Foreskin keratinocyte (primary cell): ENCODE measurements at places on chromosomes 12 and 14. TPM values are rescaled to one million over a fixed set of nuclear protein-coding genes. Genes with fewer than 3 reads are reported as not detected.

Gene C12orf54
- 4.3 and 5.7 TPM in 2 replicates for total RNA-seq

Gene KRT77
- total RNA-seq = 0.03 TPM in 1 of 2 replicates, not detected in the other

Gene SDSL
- 1.2 and 3.4 TPM in 2 replicates for total RNA-seq

Gene CRACR2A
- total RNA-seq = 1.4 and 2.2 TPM in 2 replicates

Gene MEG3
- 5.3 and 7.8 TPM in 2 replicates for total RNA-seq

Gene BTBD7
- 31.5 and 36.4 TPM in 2 replicates for total RNA-seq

Gene SPX
- total RNA-seq = 0.18 and 0.31 TPM in 2 replicates

Gene NR1H4
- not detected in 2 replicates for total RNA-seq

Gene NGB
- total RNA-seq = not detected in 2 replicates

DNA sequence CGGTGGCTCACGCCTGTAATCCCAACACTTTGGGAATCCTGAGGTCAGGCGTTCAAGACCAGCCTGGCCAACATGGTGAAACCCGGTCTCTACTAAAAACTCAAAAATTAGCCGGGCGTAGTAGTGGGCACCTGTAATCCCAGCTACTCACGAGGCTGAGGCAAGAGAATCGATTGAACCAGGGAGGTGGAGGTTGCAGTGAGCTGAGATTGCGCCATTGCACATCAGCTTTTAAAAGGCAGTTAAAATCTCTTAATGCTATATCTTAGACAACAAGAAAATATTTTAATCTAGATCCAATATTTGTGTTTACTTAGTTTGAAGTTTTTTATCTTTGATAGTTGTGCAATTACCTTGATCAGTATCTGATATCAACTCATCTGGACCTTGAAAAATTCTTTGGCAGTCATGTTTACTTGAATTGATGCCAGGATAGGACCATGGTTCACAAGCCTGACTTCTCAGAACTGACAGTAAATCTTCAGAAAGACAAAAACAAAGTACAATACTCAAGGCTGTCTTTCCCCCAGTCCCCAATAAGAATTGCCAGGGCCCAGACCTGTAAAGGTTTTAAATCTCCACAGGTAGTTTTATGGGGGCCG is 135.0 kb upstream of the AEBP2 start:
- no peak for DNase-seq

DNA sequence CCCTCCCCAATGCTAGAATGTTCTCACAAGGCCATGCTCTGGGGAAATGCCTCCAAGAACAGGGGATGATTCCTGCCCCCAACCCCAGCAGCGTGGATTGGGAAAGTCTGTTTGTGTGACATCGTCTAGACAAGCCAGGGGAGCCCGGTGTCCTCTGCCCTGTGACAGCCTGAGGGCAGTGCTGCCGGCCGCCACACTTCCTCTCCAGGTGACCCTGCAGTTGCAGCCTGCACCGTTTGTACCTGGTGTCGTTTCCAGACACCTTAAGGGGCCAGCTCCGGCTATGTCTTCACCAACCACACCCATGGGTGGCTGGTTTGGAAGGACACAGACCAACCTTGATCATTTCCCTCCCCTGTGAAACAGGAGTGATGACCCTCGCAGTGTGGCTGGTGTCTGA is 372.6 kb downstream of the BCL11B start:
- DNase-seq = no peak

- DNase-seq = no peak
These were observed 8.1 kb upstream of the ATL1 start for GRCh38 chr14:50551877-50552276.

GRCh38 chr12:33044447-33044846 is 147.9 kb upstream of the PKP2 start:
- DNase-seq = peak; percentile 23

DNA sequence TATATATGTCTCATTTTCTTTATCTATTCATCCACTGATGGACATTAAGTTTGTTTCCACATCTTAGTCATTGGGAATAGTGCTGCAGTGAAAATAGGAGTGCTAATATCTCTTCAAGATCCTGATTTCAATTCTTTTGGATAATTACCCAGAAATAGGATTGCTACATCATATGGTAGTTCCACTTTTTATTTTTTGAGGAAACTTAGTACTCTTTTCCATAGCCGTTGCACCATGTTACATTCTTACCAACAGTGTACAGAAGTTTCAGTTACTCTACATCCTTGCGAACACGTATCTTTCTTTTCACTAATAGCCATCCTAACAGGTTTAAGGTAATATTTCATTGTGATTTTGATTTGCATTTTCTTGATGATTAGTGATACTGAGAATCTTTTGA is 29.8 kb downstream of the TESPA1 start:
- no peak for DNase-seq

- DNase-seq = peak; percentile 21
These were observed 26.8 kb upstream of the BDKRB2 start for GRCh38 chr14:96177766-96178375.

DNA sequence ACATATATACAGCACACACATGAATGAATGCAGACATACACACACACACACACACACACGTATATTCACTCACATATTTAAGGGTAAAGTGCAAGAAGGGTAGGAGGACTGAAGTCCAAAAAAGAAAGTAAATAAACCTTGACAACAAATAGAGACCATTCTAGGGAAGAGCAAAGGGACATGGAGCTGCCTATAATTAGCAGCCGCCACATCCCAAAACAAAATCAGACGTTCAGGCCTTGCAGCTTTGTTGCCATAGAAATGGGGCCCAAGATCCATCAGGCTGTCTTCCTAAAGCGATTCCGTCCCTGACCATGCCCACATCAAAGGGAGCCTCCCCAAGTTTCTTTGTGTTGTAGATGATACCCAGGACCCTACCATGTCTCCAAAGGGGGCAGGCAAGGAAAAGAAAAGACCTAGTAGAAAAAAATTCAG is 703.5 kb upstream of the TBX3 start:
- no peak for DNase-seq

DNA sequence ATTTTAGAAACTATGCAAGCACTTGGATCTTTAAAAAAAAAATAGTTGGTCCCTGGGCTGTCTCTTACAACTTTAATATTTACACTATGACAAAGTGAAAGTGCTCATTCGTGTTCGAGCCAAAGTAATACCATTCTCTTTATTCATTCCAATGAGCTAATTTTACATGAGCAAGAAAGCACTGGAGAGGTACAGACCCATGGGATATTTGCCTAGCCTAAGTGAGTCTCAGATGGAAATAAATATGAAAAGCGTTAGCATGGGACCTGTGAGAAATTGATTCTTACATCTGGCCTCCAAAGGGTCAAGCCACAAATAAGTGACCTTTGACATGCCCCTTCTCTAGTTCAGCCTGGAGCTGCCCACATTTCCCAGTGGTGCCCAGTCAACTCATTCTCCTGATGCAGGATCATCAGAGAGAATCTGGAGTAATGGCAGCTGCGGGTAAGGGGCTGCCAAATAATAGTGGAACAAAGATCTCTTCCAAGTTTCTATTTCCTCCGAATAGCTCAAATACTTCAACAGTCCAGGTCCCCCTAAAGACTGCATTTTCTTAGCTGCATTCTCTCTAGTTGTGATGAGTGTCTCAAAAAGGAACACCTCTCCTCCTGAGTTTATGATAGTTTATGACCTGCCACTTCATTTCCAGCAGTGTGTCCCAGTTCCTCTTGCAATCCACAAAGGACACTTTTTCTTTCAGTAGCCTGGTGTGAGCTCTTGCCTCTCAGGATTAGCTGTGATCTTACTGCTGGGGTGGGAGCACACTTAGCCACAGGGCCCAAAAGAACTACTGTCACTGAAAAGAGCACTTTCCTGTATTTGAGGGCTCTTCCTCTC is 208.2 kb downstream of the DAD1 start:
- DNase-seq = no peak

- no peak for DNase-seq
These were observed 1.5 kb downstream of the NPFF start for GRCh38 chr12:53505555-53506449.

DNA sequence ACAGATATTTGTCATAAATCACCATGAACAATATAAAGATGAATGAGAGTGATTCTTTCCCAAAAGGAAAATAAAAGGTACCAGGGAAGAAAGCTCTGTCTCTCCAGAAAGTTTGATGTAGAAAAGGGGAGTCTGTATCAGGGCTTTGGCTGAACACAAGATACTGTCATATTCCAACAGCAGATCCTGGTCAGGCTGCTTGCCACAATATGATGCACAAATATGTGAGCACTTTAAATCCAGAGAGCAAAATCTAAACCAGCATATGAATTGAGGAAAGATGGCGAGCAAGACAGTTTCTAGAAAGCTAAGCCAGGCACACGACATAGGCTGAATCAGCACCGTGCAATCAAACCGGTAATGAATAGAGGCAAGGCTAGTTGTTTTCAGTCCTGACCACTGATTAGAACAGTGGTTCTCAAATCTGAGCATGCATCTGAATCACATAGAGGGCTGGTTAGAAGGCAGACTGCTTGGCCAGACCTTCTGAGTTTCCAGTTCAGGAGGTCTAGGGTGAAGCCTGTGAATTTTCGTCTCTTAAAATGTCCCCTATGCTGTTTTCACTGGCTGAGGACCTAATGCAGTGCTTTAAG is 60.7 kb downstream of the PLCZ1 start:
- DNase-seq = no peak

DNA sequence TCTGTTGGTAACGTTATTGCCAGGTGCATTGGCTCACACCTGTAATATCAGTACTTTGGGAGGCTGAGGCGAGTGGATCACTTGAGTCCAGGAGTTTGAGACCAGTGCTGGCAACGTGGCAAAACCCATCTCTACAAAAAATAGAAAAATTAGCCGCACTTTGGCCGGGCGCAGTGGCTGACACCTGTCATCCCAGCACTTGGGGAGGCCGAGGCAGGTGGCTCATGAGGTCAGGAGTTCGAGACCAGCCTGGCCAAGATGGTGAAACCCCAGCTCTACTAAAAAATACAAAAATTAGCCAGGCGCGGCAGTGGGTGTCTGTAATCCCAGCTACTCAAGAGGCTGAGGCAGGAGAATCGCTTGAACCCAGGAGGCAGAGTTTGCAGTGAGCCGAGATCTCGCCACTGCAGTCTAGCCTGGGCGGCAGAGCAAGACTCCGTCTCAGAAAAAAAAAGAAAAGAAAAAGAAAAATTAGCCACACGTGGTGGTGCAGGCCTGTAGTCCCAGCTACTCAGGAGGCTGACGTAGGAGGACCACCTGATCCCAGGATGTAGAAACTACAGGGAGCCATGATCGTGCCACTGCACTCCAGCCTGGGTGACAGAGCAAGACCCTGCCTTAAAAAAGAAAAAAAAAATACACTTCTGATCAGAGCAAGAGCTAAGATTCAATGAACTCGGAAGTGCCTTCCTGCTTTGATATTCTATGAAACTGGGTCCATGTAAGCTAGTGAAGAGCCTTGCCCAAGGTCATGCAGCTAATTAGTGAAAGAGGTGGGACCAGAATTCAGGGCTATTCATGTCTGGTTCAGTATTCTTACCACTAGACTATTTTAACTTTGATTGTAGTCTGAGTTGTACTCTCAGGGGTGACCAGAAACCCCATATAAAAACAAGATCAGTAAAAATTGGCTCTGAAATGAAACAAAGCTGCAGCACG is 4.2 kb upstream of the RNASE8 start:
- no peak for DNase-seq

DNA sequence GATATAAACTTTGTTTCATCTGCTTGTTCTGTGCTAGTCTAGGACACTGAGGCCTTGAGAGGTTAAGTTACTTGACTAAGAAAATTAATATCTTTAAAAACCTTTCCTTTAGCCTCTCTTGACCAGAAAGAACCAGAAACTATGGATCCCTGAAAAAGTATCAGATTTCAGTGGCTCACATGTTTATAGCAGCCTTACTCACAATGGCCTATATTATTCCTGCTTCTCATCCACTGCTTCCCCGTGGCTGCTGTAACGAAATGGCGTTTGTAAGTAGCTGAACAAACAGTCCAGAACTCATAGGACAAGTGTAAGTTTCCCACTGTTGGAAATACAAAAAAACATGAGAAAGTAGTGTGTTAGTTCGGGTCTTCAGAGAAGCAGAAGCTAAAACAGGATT is 3.2 kb upstream of the PYGL start:
- no peak for DNase-seq

DNA sequence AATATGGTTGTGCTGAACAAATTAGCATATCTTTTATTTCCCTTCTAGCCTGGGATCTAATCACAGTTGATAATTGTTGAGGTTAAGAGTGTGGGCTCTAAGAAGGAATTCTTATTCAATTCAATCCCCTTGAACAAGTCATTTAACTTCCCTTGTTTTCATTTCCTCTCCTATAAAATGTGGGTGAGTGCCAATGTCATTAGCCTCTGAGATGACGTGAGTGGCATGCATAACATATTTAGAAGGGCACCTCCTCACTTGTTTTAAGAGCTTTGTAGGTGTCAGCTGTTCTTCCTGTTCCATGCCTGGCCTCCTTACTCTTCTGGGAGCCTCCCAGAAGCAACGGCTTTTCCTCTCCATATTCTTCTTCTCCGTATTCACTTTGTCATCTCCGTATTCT is 155.4 kb upstream of the NEDD1 start:
- peak; percentile 8 for DNase-seq

DNA sequence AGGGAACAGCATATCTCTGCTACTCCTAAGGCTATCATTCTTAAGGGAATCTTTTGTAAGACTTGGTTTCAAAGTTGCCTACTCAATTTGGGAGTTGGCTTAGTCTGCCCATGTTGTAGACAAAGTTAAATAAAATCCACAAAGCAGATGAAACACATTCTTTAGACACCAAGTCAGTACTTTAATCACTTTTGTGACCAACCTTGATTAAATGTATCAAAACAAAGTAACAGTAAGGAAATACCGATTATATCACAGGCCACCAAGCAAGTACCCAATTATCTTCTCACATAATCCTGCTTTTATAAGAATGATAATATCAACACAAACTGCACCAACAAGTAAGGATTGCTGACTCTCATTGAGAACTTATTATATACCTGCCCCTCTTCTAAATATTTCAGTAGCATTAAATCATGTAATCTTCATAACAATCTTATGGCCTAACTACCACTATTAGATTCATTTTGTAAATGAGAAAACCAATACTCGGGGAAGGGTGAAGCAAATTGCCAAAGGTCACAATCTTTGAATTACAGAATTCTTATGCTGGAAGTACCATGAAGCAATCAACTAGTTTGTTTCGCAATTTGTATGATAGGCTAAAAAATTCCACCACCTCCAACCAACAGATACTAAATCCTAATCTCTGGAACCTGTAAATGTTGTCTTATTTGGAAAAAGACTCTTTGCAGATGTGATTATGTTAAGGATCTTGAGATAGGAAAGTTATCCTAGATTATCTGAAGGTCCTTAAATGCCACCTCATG is 12.6 kb upstream of the DIO2 start:
- no peak for DNase-seq
